ENCODE measurements at places on chromosomes 3 and 15.

DNA sequence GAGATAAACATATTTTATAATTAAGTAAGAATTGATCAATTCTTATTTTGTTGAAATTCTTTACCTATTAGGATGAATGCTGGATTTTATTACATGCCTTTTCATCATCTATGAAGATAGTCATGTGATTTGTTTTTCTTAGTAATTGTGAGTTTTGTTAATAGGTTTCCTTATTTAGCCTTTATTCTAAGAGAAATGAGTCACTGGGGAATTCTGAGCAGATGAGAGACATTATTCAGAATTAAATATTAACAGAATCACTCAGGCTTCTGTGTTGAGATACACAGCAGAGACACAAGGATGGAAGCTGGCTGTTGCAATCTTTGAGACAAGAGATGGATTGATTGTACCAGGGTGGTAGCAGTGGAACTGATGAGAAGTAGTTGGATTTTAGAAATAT lies 7.4 kb upstream of the ANO10 start:
- DNase-seq = no peak

GRCh38 chr15:57319919-57320560 lies 56.3 kb upstream of the CGNL1 start:
- DNase-seq = no peak

DNA sequence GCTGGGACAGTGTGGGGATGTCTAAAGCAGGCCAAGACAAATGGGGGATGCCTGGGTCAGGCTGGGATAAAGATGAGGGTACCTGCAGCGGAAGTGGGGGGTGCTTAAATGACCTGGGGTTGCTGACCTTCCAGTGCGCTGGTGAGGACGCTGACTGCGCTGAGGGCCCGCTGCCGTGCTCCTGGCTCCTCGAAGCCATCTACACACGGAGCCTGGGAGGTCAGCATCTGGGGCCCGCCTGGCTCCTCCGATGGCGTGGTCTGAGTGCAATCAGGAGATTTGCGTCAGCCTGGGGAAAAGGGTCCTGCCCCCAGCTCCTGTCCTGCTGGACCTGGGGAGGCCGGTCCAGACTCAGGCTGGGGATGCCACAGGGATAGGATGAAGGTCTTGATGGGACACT lies 50.7 kb downstream of the SCN5A start:
- no peak for DNase-seq

GRCh38 chr15:30043211-30043655 lies 39.5 kb upstream of the GOLGA8J start:
- peak; percentile 37 for DNase-seq

GRCh38 chr3:141239511-141240281 lies 8.1 kb downstream of the PXYLP1 start:
- DNase-seq = peak; percentile 42

DNA sequence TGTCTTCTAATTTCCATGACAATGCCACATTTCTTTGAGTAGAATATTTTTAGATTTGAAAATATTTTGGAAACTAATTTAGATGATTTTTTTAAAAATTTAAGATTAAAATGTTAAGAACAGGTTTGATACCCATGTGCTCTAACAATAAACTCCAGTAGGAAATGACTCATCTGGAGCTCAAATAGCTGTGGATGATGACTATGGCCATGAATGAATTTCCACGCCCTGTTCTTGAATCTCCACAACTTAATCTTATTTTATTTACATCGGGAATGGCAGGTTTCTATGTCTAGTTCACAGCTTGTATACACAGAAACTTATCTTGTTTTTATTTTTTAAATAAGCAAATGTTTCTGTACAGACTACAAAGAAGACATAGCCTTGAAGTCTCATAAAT lies 726.8 kb downstream of the NAALADL2 start:
- peak; percentile 26 for DNase-seq

DNA sequence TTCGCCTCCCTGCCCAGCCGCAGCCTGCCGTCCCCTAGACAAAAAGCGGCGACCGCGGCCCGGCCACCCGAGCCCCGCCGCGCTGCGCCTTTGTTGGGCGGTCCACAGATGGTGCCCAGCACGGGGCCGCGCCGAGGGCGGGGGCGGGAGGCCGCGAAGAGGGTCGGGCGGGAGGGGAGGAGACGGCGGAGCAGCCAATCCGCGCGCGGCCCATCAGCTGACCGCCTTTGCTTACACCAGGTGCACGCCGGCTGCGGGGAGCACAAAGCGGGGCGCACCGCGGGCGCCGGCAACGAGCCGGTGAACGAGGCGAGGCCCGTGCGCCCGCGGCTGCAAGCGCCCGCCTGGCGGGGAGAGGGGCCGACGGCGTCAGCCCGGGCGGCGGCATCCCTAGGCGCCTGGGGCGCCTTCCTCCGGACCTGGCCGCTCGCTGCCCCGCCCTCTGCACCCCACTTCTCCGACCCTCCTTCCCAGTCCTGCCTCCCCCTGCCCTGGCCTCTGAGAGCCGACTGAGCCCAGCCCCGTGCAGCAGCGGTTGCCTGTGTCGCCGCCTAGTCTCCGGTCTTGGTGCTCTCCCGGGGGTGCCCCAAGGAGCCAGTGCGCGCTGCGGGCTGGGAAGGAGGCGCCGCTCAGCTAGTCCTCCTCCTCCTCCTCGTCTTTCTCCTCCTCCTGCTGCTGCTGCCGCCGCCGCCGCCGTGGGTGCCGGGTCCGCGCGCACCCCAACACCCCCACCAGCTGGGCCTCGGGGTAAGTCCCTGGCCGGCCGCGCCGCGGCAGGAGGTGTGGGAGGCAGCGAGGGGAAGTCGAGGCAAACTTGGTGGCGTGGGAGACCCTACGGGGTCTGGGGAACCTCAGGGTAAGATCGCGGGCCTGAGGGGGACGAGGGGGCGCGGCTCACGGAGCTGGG lies at the start of gene LRRN1:
LRRN1 (plus strand) TSS at position 259 of the 907 bp plus-strand sequence. CDS start 45,211 bp downstream, outside the sequence.
- DNase-seq = no peak

DNA sequence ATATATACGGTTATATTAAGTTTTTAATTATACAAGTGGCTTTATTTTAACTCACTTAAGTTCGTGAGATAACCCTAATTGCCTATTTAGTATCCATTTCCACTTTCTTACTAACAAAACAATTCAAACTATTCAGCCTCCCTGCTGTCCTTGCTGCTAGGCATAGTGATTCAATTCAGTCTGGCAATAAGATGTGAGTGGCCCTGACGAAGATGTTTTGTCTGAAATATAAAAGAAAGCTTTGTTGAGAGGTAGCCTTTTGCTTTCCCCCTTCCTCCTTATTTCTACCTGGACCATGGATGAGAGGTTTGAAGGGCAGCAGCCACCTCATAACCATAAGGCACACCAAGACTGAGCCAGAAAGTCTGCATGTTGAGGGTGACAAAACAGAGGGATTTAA lies 89.3 kb upstream of the TRIM42 start:
- DNase-seq = no peak

- peak; percentile 75 for DNase-seq
These were observed 452.5 kb downstream of the RAP2B start for GRCh38 chr3:153614563-153614962.

DNA sequence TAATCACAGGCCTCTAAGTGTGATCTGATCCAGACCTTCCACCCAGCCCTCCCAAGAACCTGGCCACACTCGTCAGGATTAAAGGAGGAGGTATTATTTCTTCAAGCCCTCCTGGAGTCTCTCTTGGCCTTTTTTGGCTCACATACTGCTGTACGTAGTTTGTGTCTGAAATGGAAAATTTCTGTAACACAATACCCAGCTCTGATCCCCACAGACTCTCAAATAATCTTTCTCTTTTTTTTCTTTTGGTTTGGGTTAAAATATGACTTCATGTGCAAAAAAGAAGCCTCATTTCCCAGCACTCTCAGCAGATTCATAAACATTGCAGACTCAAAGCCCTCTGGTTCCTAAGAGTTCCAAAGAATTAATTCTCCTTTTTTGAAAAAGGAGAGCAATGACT lies 96.5 kb upstream of the PHLDB2 start:
- DNase-seq = peak; percentile 57

GRCh38 chr3:177714945-177715344 lies 517.7 kb upstream of the TBL1XR1 start:
- no peak for DNase-seq

DNA sequence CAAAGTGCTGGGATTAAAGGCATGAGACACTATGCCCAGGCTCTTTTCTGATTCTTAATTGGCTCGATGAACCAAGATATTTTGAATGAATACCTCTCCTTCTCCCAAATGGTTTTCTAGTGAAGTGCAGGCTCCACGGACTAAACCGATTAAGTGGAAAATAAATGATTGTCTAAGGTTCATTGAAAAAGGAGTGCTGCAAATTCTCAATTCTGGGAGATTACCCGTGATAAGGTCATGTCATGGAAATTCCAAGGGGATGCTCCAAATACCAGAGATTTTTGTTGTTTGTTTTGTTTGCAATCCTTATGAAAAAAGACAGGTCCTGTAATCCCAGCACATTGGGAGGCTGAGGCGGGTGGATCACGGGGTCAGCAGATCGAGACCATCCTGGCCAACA lies 406.9 kb upstream of the TBL1XR1 start:
- no peak for DNase-seq
